Osteoblast (primary cell): ENCODE measurements at places on chromosomes 5 and 9. TPM values are rescaled to one million over a fixed set of nuclear protein-coding genes. Genes with fewer than 3 reads are reported as not detected.

- no peak overlapping the region for H3K27ac ChIP-seq
- no peak for DNase-seq
- H3K4me1 ChIP-seq, result no peaks in the 10 kb centered on the region
- no peaks in the 10 kb centered on the region for H3K36me3 ChIP-seq
- H3K27me3 ChIP-seq, result peaks cover 2% of the 10 kb centered on the region
These were observed 3.2 kb upstream of the BTNL9 start for GRCh38 chr5:181036816-181037364.

GRCh38 chr5:17951392-17952169 is 317.3 kb downstream of the TAF11L14 start:
- H3K4me3 ChIP-seq, result no peak overlapping the region
- H3K27me3 ChIP-seq, result no peaks in the 10 kb centered on the region
- no peak for DNase-seq

DNA sequence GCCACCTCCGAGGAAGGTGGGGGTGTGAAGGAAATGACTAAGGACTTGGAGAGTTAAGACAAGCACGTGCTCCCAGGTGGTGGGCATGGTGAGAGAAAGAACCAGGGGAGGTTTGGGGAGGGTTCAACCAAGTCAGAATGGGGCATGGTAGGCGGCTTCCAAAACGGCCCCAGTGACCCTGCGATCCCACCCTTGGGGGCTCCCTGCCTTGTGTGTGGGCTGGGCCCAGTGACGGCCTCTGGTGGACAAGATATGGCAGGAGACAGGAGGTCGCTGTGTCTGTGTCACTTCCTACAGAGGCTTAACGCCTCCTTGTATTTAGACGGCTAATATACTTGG is 51.3 kb upstream of the IRX4 start:
- peak; percentile 70 for DNase-seq
- H3K36me3 ChIP-seq, result no peaks in the 10 kb centered on the region
- H3K27ac ChIP-seq, result no peak overlapping the region
- H3K27me3 ChIP-seq, result peaks cover 9% of the 10 kb centered on the region
- no peak overlapping the region for H3K4me3 ChIP-seq

DNA sequence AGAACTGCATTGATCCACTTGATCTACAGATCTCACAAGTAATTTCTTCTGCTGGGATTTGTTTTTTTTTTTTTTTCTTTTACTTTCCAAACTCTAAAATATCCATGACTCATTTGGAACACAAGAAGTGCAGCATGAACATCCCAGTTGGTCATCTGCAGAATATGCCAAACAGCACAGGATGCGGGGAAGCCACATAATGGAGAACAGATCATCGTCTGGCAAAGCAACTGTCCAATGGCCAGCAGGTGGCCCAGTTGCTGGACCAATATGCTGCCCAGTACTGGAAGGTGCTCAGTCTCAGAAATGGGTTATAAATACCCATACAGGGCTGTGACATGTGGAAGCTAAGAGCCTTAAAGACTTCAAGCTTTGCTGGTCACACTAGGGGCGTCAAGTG is 221.3 kb upstream of the TAS2R1 start:
- DNase-seq, result peak; percentile 86
- H3K27ac ChIP-seq, result no peak overlapping the region
- H3K4me3 ChIP-seq, result no peak overlapping the region
- no peaks in the 10 kb centered on the region for H3K36me3 ChIP-seq
- peaks cover 4% of the 10 kb centered on the region for H3K4me1 ChIP-seq

GRCh38 chr5:125137535-125137934 is 391.1 kb upstream of the ZNF608 start:
- DNase-seq, result no peak
- H3K4me3 ChIP-seq, result no peak overlapping the region
- peaks cover 18% of the 10 kb centered on the region for H3K4me1 ChIP-seq
- H3K27ac ChIP-seq, result no peak overlapping the region

DNA sequence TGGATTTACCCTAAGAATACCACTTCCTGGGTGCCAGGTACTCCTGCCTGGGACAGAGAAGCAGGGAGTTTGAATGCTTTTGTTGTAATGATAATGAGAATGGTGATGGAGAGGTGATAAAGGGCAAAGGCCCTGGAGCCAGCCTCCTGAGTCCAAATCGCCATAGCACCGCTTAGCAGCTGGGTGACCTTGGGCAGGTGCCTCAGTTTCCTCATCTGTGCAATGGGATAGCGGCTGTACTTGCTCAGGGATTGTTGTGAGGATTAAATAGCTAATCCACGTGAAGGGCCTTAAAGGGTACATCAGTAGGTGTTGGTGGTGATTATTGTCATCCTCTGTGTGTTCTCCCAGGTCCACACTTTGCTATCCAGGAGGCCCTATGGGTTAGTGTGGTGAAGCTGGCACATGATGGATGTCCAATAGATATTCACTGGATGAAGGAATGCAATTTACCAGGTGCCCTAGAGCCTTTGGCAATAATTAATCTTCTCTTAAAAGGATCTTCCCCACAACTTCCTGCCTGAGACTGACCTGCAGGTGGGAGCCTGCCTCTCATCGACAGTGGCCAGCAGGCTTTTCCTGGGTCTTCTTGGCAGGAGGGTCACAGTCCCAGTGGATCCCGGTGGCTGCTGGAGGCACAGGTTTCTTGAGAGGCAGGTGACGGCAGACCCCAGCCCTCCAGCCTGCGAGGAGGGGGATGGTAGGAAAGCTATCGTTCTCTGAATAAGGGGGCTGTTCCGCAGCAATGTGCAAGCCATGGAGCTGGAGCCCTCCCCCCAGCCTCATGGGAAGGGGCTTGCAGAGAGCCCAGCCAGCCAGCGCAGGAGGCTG is 160.2 kb downstream of the MACROH2A1 start:
- H3K4me1 ChIP-seq, result peaks cover 24% of the 10 kb centered on the region
- H3K27me3 ChIP-seq, result no peaks in the 10 kb centered on the region
- no peak overlapping the region for H3K4me3 ChIP-seq
- no peaks in the 10 kb centered on the region for H3K36me3 ChIP-seq
- no peak for DNase-seq
- H3K27ac ChIP-seq, result no peak overlapping the region

GRCh38 chr5:1208221-1208742 is 6.9 kb downstream of the SLC6A19 start:
- DNase-seq, result no peak
- no peaks in the 10 kb centered on the region for H3K36me3 ChIP-seq
- H3K27me3 ChIP-seq, result peaks cover 6% of the 10 kb centered on the region
- no peaks in the 10 kb centered on the region for H3K4me1 ChIP-seq
- no peak overlapping the region for H3K27ac ChIP-seq

DNA sequence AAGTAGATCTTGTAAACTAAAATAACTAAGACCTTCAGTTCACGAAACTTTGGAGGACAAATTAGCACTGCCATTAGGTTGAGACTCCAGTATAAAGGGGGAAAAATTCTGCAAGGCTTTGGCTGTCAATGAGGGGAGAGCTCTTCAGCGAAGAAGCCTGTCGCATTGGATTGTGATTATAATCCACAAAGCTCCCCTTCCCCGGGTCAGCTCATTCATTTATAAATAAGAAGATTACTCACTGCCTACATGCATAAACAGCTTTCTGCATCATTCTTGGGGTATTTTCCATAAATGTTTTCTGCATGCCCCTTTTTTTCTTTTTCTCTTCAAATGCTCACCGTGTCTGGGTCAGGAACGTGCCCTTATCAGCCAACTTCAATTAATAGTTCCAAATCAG is 196.7 kb downstream of the EBF1 start:
- no peak overlapping the region for H3K27ac ChIP-seq
- no peaks in the 10 kb centered on the region for H3K36me3 ChIP-seq
- no peak overlapping the region for H3K4me3 ChIP-seq
- H3K27me3 ChIP-seq, result no peaks in the 10 kb centered on the region
- H3K4me1 ChIP-seq, result peaks cover 19% of the 10 kb centered on the region

GRCh38 chr9:34994900-34995669 is 5.5 kb downstream of the DNAJB5 start:
- peak overlapping the region; percentile 16 for H3K4me3 ChIP-seq
- peaks cover 24% of the 10 kb centered on the region for H3K36me3 ChIP-seq
- peaks cover 59% of the 10 kb centered on the region for H3K4me1 ChIP-seq
- peak overlapping the region; percentile 80 for H3K27ac ChIP-seq
- H3K27me3 ChIP-seq, result no peaks in the 10 kb centered on the region

GRCh38 chr9:123523001-123523400 is 167.0 kb downstream of the CRB2 start:
- H3K27me3 ChIP-seq, result no peaks in the 10 kb centered on the region
- no peaks in the 10 kb centered on the region for H3K36me3 ChIP-seq
- no peaks in the 10 kb centered on the region for H3K4me1 ChIP-seq
- DNase-seq, result no peak
- H3K27ac ChIP-seq, result no peak overlapping the region

- peak; percentile 92 for DNase-seq
- peaks cover 77% of the 10 kb centered on the region for H3K4me1 ChIP-seq
- peak overlapping the region; percentile 100 for H3K27ac ChIP-seq
- H3K36me3 ChIP-seq, result peaks cover 19% of the 10 kb centered on the region
- no peaks in the 10 kb centered on the region for H3K27me3 ChIP-seq
These were observed 30.1 kb downstream of the PTPA start for GRCh38 chr9:129141066-129142041.

DNA sequence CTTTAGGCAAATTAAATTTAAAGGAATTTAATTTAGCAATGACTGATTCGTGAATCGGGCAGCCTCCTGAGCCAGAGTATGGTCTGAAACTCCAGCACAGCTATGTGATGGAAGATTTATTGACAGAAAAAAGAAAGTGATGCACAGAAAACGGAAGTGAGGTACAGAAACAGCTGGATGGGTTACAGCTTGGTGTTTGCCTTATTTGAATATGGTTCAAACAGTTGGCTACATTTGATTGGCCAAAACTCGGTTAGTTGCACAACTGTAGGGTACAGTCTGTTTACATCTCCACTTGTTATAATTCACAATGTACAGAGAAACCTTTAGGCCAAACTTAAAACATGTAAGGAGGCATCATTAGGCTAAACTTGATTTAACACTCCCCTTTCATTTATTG is 1716.1 kb upstream of the C9orf72 start:
- H3K36me3 ChIP-seq, result no peaks in the 10 kb centered on the region
- H3K4me3 ChIP-seq, result no peak overlapping the region
- no peaks in the 10 kb centered on the region for H3K27me3 ChIP-seq
- H3K4me1 ChIP-seq, result no peaks in the 10 kb centered on the region
- no peak overlapping the region for H3K27ac ChIP-seq

DNA sequence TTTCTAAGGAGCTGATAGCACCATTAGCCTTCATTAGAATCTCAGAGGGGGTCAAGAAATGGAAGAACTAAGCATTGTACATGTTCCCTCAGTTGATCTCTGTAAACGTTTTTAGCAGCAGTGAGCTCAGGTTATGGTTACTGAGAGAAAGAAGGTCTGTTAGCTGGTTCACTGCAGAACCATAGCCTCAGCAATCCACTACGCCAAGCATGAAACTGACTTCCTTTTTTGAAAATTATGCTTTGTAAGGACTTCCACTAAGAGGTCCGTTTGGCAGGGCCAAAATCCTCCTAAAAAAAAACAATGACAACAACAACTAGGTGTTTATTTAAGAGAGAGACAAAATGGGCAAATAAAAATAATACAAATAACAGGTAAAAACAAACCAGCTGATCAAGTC is 273.3 kb downstream of the AOPEP start:
- no peak for DNase-seq
- H3K4me3 ChIP-seq, result no peak overlapping the region
- H3K36me3 ChIP-seq, result no peaks in the 10 kb centered on the region
- peaks cover 16% of the 10 kb centered on the region for H3K4me1 ChIP-seq
- H3K27me3 ChIP-seq, result no peaks in the 10 kb centered on the region

RANBP3L gene
- 1.8 and 3.5 TPM in 2 replicates for total RNA-seq

LCN1 gene
- total RNA-seq, result not detected in 2 replicates

SELENOP gene
- 171 and 198 TPM in 2 replicates for total RNA-seq

CCDC192 gene
- total RNA-seq, result not detected in 2 replicates
